ENCODE measurements at places on chromosomes 13 and 19. TPM values are rescaled to one million over a fixed set of nuclear protein-coding genes. Genes with fewer than 3 reads are reported as not detected.

PEX11G gene
- total RNA-seq, result 3.9 TPM

GNA15 gene
- total RNA-seq, result 2.6 TPM

- DNase-seq, result no peak
- no peak overlapping the region for H3K27ac ChIP-seq
- H3K36me3 ChIP-seq, result no peaks in the 10 kb centered on the region
- no peak overlapping the region for H3K4me3 ChIP-seq
These were observed 24.1 kb downstream of the PBX4 start for GRCh38 chr19:19594381-19594780.

GRCh38 chr19:3224346-3225168, at the start of gene CELF5:
Gene CELF5, plus strand, starts transcription at chr19:3224661. Its CDS starts 79 bp downstream, at chr19:3224740.
- H3K4me3 ChIP-seq, result no peak within 1 kb of the TSS
- H3K27ac ChIP-seq, result no peak within 1 kb of the TSS
- peak; percentile 55 for DNase-seq
- H3K27me3 ChIP-seq, result no peaks in the 10 kb centered on the region

- H3K4me1 ChIP-seq, result peaks cover 4% of the 10 kb centered on the region
- H3K27ac ChIP-seq, result peak within 1 kb of the TSS; percentile 12
- no peaks in the 10 kb centered on the region for H3K36me3 ChIP-seq
- DNase-seq, result no peak
- peaks cover 15% of the 10 kb centered on the region for H3K27me3 ChIP-seq
- H3K4me3 ChIP-seq, result no peak within 1 kb of the TSS
These were observed at the start of gene RASAL3 for GRCh38 chr19:15464394-15465385. Gene RASAL3, minus strand, starts transcription at chr19:15464544. Its CDS starts 186 bp downstream, at chr19:15464358.

DNA sequence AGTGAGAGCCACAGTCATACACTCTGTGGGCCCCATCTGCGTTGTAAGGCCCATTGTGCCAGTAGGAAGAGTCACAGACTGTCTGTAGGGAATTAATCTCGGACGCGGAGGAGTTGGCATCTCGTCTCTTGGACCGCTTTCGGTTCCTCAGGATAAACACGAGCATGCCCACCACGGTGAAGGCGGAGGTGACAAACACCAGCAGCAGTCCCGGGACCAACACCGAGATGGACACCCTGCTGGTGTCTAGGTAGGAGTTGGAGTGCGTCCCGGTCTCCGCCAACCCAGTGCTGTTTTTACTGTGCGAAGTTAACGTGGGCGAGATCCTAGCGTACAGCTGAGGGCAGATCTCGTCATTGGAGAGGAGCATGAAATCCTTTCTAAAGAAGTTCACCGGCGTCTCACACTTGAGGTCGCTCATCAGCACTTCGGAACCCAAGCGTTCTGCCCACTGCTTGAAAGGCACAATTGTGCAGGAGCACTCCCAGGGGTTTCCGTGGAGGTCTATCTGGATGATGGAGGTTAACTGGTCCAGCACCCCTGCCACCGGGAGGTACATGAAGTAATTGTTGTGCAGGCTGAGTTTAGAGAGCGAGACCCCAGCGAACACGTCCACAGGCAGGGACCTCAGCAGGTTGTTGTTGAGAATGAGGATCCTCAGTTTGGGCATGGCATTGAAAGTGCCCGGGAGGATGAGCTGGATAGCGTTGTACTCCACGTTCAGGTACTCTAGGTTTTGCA, 2.7 kb downstream of the SLITRK1 start:
- H3K27ac ChIP-seq, result no peak overlapping the region
- no peak overlapping the region for H3K4me3 ChIP-seq
- no peaks in the 10 kb centered on the region for H3K36me3 ChIP-seq
- DNase-seq, result peak; percentile 17
- H3K4me1 ChIP-seq, result peaks cover 8% of the 10 kb centered on the region

DNA sequence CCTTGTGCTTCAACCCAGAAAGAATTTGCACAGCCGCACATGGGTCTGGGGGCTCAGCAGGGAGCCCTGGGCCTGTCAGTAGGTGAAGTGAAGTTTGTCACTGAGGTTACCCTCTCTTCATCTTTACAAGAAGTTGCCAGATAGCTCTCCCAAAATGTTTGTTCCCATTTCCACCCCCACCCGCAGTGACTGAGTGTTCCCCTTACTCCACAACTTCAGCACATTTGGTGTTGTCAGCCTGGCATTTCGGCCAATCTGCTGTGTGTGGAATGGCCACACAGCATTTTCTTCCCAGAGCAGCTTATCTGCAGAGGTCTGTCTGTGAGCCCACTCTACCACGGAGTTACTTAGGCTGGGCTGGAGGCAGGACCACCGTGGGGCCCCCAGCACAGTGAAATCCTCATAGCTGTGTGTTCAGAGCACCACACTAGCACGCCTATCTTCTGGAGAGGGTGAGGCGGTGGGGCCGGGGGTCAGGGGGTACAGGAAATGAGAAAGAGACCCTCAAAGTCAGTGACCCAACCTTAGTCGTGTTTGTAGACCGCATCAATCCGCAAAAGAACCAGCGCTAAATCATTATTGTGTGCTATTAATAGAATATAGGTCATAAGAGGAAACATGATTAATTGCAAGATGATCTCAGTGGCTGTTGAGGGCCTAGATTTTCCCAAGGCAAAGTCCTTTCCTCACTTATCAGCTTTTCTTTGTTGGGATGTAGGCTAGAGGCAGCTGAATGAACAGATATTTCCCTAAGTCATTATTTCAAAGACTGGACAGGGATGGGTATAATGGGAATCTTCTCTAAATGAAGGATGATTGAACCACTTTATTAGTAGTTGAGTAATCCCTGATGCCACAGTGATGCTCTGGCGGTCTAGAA, 116.0 kb downstream of the SIPA1L3 start:
- H3K4me3 ChIP-seq, result no peak overlapping the region
- H3K36me3 ChIP-seq, result no peaks in the 10 kb centered on the region
- H3K27ac ChIP-seq, result peak overlapping the region; percentile 51
- H3K4me1 ChIP-seq, result peaks cover 41% of the 10 kb centered on the region
- no peak for DNase-seq

- peaks cover 7% of the 10 kb centered on the region for H3K4me1 ChIP-seq
- no peak overlapping the region for H3K4me3 ChIP-seq
- H3K27ac ChIP-seq, result no peak overlapping the region
- no peaks in the 10 kb centered on the region for H3K27me3 ChIP-seq
- H3K36me3 ChIP-seq, result no peaks in the 10 kb centered on the region
These were observed 5.5 kb upstream of the ACP7 start for GRCh38 chr19:39078436-39079200.

GRCh38 chr13:43411741-43412140, 375.0 kb downstream of the ENOX1 start:
- DNase-seq, result no peak
- H3K36me3 ChIP-seq, result no peaks in the 10 kb centered on the region
- no peak overlapping the region for H3K4me3 ChIP-seq
- no peaks in the 10 kb centered on the region for H3K27me3 ChIP-seq
- H3K27ac ChIP-seq, result no peak overlapping the region
- no peaks in the 10 kb centered on the region for H3K4me1 ChIP-seq

Data from body of pancreas (tissue), 4 donors.